ENCODE measurements at places on chromosomes 7 and 10.

DNA sequence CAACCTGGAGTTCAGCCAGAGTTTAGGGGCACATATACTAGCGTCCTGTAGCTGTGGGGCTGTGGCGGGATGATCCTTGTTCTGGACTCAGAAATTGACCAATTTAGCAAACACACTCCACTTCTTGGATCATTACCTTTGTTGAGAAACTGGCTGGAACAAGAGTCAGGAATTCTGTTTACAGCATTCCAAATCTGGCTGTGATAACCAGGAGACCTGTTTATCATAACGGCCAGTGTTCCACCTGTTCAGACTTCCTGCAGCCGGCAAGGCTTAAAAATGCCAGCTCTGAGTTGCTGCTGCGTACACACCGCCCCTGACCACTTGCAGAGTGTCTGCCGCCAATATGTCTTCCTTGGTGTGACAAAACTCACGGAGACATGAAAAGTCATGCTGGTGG, 64.8 kb downstream of the ARMC3 start:
- peak; percentile 23 for DNase-seq

- no peak for DNase-seq
Observed at GRCh38 chr7:22563621-22564241, 63.7 kb upstream of the STEAP1B start.

GRCh38 chr7:51158742-51159445, 157.7 kb downstream of the COBL start:
- no peak for DNase-seq

DNA sequence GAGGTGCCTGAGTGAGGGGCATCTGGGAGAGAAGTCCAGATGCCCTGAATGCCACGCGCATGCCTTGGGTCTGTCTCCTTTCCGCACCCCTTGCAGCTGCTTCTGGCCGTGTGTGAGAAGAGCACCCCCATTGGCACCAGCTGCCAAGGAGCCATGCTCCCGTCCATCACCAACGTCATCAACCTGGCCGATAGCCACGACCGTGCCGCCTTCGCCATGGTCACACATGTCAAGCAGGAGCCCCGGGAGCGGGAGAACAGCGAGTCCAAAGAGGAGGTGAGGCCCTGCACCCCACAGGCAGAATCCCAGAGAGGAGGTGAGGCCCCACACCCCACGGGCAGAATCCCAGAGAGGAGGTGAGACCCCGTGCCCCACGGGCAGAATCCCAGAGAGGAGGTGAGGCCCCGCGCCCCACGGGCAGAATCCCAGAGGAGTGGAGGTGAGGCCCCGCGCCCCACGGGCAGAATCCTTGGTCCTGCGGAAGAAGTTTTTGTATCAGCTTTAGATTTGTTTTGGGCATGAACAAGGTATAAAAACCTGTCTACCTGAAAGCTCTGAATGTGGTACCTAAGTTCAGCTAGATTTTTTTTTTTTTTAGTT, 91.8 kb downstream of the TRRAP start:
- no peak for DNase-seq

GRCh38 chr7:24965831-24966708, 13.9 kb downstream of the OSBPL3 start:
- no peak for DNase-seq
